DMS79 (cell line): ENCODE measurements at places on chromosomes 6 and 20.
A peak's percentile ranks its signal among the peaks of the same experiment; 100 is the strongest.

- no peak for DNase-seq
These were observed 180.5 kb downstream of the SYNDIG1 start for GRCh38 chr20:24649787-24650490.

GRCh38 chr20:57791966-57792365, 82.2 kb upstream of the PMEPA1 start:
- no peak for DNase-seq

DNA sequence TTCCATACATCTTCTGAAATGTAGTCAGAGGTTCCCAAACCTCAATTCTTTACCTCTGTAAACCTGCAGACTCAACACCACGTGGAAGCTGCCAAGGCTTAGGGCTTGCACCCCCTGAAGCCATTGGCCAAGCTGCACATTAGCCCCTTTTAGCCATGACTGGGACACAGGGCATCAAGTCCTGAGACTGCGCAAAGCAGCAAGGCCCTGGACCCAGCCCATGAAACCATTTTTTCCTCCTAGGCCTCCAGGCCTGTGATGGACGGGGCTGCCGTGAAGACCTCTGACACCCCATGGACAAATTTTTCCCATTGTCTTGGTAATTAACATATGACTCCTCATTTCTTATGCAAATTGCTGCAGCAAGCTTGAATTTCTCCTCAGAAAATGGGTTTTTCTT, 727.8 kb downstream of the C6orf118 start:
- no peak for DNase-seq

DNA sequence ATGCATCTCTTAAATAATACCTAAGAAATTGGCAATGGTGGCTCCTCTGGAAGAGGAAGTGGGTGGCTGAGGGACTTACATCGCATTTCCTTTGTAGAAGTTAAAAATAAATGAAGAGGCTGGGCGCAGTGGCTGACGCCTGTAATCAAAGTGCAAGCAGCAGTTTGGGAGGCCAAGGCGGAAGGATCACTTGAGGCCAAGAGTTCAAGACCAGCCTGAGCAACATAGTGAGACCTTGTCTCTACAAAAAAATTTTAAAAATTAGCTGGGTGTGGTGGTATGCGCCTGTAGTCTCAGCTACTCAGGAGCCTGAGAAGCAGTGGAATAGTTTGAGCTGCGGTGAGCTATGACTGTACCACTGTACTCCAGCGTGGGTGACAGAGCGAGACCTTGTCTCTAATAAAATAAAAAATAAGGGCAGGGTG, 12.2 kb upstream of the NCOA3 start:
- DNase-seq = no peak

- no peak for DNase-seq
These were observed 8.8 kb upstream of the TAF8 start for GRCh38 chr6:42041481-42042053.

DNA sequence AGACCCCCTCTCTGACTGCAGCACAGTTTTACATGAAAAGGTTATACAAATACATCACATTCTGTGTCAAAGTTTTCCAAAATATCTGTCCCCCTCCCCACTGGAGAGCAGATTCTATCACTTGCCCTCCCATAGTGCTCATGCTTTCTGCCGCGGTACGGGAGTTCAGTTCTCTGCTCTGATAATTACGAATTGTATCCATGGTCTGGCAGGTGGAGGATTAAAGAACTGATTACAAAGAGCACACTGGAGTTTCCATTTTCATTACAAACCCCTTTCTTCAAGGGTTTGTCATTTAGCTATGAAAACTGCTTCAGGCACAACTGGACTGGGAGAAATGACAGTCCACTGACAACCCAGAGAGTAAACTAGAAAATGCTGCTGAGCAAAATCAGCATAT, 166.0 kb downstream of the PDSS2 start:
- no peak for DNase-seq

- DNase-seq = peak; percentile 83
These were observed 30.5 kb upstream of the IPCEF1 start for GRCh38 chr6:154386848-154387717.

GRCh38 chr6:166203003-166203640, 35.5 kb upstream of the TBXT start:
- no peak for DNase-seq

GRCh38 chr6:24490948-24491347, 1.6 kb upstream of the GPLD1 start:
- no peak for DNase-seq

- no peak for DNase-seq
These were observed 20.4 kb upstream of the SENP6 start for GRCh38 chr6:75581231-75581630.

GRCh38 chr6:125668071-125668470, 81.4 kb upstream of the HEY2 start:
- no peak for DNase-seq

GRCh38 chr6:117684749-117685148, 9.5 kb downstream of the NUS1 start:
- no peak for DNase-seq

DNA sequence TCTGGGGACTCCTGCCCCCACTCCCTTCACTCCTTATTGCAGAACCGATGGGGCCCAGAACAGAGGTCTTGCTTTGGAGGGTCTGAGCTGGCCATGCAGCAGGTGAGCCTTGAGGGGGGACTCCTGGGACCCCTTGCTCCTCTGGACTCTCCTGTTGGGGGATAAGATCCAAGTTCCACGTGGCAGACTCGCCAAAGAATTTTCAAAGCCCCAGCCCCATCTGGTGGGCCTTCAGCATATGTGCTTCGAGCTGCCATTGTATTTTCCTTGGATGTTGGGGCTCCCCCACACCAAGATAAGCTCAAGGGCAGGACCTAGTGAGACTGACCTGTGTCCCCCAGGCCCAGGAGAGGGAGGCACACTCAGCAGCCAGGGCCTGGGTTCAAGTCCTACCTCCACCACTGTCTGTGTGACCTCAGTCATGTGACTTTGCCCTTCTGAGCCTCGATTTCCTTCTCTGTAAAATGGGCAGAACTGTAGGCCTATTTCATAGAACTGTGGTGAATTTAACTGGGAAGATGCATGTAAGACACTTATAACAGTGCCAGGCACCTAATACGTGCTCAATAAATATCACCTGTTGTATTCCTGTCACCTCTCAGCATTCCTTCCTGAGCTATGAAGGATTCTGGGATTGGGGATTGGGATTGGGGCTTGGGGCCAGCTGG, 115.5 kb downstream of the VEGFA start:
- no peak for DNase-seq

GRCh38 chr6:23013776-23014175, 444.4 kb downstream of the HDGFL1 start:
- DNase-seq = no peak

DNA sequence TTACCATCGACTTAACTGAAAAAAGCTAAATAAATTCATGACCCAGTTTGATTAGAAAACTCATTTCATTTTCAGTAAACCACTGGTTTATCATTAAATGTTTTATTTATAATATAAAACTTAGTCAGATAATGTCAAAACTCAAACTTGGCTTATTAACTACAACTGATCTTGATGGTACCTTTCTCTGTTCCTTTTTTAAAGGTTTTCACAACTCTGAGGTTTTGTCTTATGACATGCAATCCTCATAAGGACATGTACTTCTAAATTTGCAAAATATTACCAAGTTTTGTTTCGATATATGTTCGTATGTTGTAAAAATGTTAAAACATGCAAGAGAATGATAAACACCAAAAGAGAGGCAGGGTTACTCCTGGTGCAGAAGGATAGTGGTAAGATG, 82.5 kb upstream of the PDE10A start:
- no peak for DNase-seq
